Astrocyte (in vitro differentiated cells and primary cell): ENCODE measurements at places on chromosomes 1 and 21. TPM values are rescaled to one million over a fixed set of nuclear protein-coding genes. Genes with fewer than 3 reads are reported as not detected.

Gene CDC42
- 346 and 366 TPM in 2 replicates for total RNA-seq

DNA sequence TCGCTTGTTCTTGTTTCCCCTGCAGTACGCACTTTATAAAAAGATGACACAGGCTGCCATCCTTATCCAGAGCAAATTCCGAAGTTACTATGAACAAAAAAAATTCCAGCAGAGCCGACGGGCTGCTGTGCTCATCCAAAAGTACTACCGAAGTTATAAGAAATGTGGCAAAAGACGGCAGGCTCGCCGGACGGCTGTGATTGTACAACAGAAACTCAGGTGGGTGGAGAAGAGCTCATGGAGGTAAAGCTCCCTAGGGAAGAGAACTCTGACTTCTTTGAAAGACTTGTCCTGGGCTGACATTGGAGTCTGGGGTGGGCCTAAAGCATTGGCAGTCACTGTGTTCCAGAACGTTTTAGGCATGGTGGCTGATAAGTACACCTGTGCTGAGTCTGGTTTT, 19.9 kb upstream of the VAMP3 start:
- H3K4me1 ChIP-seq: peaks cover 5% of the 10 kb centered on the region
- H3K4me3 ChIP-seq: no peak overlapping the region
- H3K36me3 ChIP-seq: no peaks in the 10 kb centered on the region
- no peaks in the 10 kb centered on the region for H3K27me3 ChIP-seq
- DNase-seq: no peak

- no peak for DNase-seq
- no peak overlapping the region for H3K4me3 ChIP-seq
- no peaks in the 10 kb centered on the region for H3K27me3 ChIP-seq
- no peaks in the 10 kb centered on the region for H3K4me1 ChIP-seq
- no peaks in the 10 kb centered on the region for H3K36me3 ChIP-seq
Observed at GRCh38 chr21:27802816-27803475, 836.1 kb upstream of the ADAMTS5 start.

GRCh38 chr1:54270543-54270942, 70.6 kb downstream of the MRPL37 start:
- peaks cover 42% of the 10 kb centered on the region for H3K4me1 ChIP-seq
- H3K27me3 ChIP-seq: no peaks in the 10 kb centered on the region
- DNase-seq: no peak
- no peaks in the 10 kb centered on the region for H3K36me3 ChIP-seq

Gene COL9A2
- 1.5 and 2.1 TPM in 2 replicates for total RNA-seq

DNA sequence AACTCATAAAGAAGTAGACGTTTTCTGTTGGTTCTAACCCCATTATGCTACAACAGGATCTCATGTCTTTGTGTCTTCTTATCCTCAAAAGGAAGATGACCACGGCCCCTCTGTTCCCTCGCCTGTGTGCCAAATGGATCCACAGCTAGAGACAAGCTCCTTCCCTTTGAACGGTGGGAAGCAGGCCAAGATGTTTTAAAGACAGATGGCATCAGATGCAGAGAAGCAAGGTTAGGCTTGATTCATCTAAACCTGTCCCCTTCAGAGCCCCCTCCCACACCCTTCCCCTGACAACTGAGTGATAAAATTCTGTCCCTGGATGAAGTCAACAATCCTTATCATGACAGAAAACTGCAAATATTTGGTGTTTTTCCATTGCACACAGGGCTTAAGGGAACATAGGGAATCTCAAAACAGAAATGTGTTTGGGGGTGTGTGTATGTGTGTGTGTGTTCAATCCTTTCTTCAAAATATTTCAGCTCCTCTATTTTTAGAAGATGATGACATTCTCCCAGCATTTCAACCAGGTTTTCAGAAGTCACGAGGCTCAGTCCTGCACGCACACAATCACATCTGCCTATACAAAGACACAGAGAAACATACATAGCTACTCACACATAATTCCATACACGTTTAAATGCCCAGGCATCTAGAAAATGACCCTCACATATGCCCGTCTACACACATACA, 27.8 kb upstream of the FMOD start:
- DNase-seq: no peak
- no peak overlapping the region for H3K27ac ChIP-seq
- no peaks in the 10 kb centered on the region for H3K4me1 ChIP-seq
- no peak overlapping the region for H3K4me3 ChIP-seq
- peaks cover 17% of the 10 kb centered on the region for H3K27me3 ChIP-seq

- no peaks in the 10 kb centered on the region for H3K36me3 ChIP-seq
- H3K4me3 ChIP-seq: peak overlapping the region; percentile 93
- peak; percentile 36 for DNase-seq
- peak overlapping the region; percentile 98 for H3K27ac ChIP-seq
- no peaks in the 10 kb centered on the region for H3K27me3 ChIP-seq
Observed at GRCh38 chr21:37367703-37368540, 1.3 kb downstream of the DYRK1A start.

GRCh38 chr1:161069731-161070270, at the start of gene ARHGAP30:
Gene ARHGAP30, minus strand, starts transcription at chr1:161069891. Its CDS starts 267 bp downstream, at chr1:161069624.
- no peaks in the 10 kb centered on the region for H3K4me1 ChIP-seq
- H3K27ac ChIP-seq: no peak within 1 kb of the TSS
- H3K4me3 ChIP-seq: no peak within 1 kb of the TSS

DNA sequence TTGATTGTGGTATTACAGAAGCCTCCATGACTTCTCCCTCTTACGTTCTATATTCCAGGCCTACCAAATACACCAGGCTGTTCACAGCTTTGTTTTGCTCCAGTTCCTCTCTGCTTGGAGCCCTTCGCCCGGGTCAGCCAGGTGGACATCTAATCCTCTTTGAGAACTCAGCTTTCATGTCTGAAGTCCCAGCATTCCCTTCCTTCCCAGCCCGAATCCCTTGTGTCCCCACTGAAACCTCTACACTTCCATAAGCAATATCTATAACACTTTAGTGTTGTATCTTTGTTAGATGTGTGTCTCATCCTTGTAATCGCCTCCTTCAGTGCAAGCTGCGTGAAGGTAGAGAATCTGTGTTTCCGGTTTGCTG, 1.9 kb downstream of the RNF11 start:
- H3K4me1 ChIP-seq: peaks cover 19% of the 10 kb centered on the region
- H3K36me3 ChIP-seq: no peaks in the 10 kb centered on the region
- DNase-seq: no peak

GRCh38 chr1:103489935-103490334, 35.6 kb upstream of the RNPC3 start:
- no peaks in the 10 kb centered on the region for H3K4me1 ChIP-seq
- H3K4me3 ChIP-seq: no peak overlapping the region
- DNase-seq: peak; percentile 49
- no peak overlapping the region for H3K27ac ChIP-seq
- H3K27me3 ChIP-seq: no peaks in the 10 kb centered on the region
- no peaks in the 10 kb centered on the region for H3K36me3 ChIP-seq

- H3K4me3 ChIP-seq: no peak overlapping the region
- no peaks in the 10 kb centered on the region for H3K27me3 ChIP-seq
- no peaks in the 10 kb centered on the region for H3K4me1 ChIP-seq
- H3K27ac ChIP-seq: no peak overlapping the region
- no peak for DNase-seq
- peaks cover 16% of the 10 kb centered on the region for H3K36me3 ChIP-seq
Observed at GRCh38 chr1:46020010-46020409, 112.4 kb downstream of the PIK3R3 start.

GRCh38 chr1:73736125-73736524, 461.9 kb downstream of the LRRIQ3 start:
- no peaks in the 10 kb centered on the region for H3K27me3 ChIP-seq
- no peaks in the 10 kb centered on the region for H3K4me1 ChIP-seq
- no peak overlapping the region for H3K4me3 ChIP-seq
- H3K36me3 ChIP-seq: no peaks in the 10 kb centered on the region
- no peak overlapping the region for H3K27ac ChIP-seq

DNA sequence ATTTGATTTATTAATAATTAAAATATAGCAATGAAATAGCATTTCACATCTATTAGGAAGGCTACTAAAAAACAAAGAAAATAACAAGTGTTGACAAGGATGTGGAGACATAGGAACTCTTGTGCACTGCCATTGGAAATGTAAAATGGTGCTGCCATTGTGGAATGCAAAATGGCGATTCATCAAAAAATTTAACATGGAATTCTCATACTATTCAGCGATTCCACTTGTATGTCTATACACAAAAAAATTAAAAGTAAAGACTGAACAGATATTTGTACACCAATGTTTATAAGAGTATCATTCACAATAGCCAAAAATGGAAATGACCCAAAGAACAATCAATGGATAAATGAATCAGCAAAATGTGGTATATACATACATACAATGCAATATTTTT, 101.3 kb upstream of the S1PR1 start:
- no peaks in the 10 kb centered on the region for H3K36me3 ChIP-seq
- DNase-seq: no peak
- no peak overlapping the region for H3K4me3 ChIP-seq
- peaks cover 8% of the 10 kb centered on the region for H3K4me1 ChIP-seq

GRCh38 chr1:98921817-98922216, 82.8 kb downstream of the PLPPR5 start:
- H3K4me1 ChIP-seq: peaks cover 4% of the 10 kb centered on the region
- H3K27me3 ChIP-seq: no peaks in the 10 kb centered on the region
- H3K4me3 ChIP-seq: no peak overlapping the region
- no peaks in the 10 kb centered on the region for H3K36me3 ChIP-seq
- DNase-seq: no peak
- no peak overlapping the region for H3K27ac ChIP-seq

Gene RRP1B
- total RNA-seq: 31.7 and 34.0 TPM in 2 replicates

- DNase-seq: peak; percentile 18
- no peak overlapping the region for H3K4me3 ChIP-seq
- no peak overlapping the region for H3K27ac ChIP-seq
- no peaks in the 10 kb centered on the region for H3K4me1 ChIP-seq
- no peaks in the 10 kb centered on the region for H3K27me3 ChIP-seq
- no peaks in the 10 kb centered on the region for H3K36me3 ChIP-seq
Observed at GRCh38 chr21:14361958-14362357, 21.0 kb downstream of the HSPA13 start.

GRCh38 chr21:37593015-37593414, 226.4 kb downstream of the DYRK1A start:
- no peaks in the 10 kb centered on the region for H3K4me1 ChIP-seq
- no peaks in the 10 kb centered on the region for H3K27me3 ChIP-seq
- H3K4me3 ChIP-seq: no peak overlapping the region
- H3K27ac ChIP-seq: no peak overlapping the region
- no peaks in the 10 kb centered on the region for H3K36me3 ChIP-seq
- no peak for DNase-seq

- H3K4me3 ChIP-seq: no peak overlapping the region
- H3K27ac ChIP-seq: no peak overlapping the region
- H3K27me3 ChIP-seq: peaks cover 20% of the 10 kb centered on the region
- H3K36me3 ChIP-seq: no peaks in the 10 kb centered on the region
- no peak for DNase-seq
Observed at GRCh38 chr1:62184336-62184735, 10.3 kb upstream of the L1TD1 start.

Gene KRTAP10-9
- not detected in 2 replicates for total RNA-seq

DNA sequence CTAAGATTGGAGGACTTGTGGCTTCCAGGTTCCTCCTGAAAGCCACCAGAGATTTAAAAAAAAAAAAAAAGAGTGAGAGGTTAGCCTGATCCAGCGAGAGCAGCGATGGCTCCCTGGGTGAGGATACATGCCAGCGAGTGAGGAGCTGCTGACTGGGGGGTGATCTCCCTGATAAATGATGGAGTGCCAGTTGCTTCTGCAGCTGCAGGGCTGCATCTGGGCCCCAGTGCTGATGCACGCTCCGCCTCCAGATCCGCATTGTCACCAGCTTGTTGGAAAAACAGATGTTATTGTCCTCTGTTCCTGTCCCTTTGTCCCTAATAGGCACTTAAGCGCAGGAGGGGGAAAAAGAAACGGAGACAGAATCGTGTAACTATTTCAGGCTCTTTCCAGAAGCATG, 28.6 kb downstream of the UBIAD1 start:
- peaks cover 2% of the 10 kb centered on the region for H3K27me3 ChIP-seq
- H3K27ac ChIP-seq: no peak overlapping the region
- no peak for DNase-seq
- H3K36me3 ChIP-seq: no peaks in the 10 kb centered on the region
- no peak overlapping the region for H3K4me3 ChIP-seq
- no peaks in the 10 kb centered on the region for H3K4me1 ChIP-seq

DNA sequence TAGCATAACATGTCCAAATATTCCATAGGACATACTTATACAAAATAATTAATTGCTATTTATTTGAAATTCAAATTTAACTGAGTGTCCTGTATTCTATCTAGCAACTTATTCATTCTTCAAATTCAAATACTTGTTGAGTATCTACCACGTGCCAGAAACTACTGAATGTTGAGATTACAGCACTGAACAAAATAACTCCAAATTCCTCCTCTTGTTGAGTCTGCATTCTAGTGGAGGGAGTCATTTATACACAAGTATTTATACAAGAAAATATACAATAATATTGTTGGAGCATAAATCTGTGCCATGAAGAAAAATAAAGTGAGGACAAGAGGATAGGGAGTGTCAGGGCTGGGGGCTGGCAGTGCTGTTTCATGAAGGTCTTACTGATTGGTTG, 43.7 kb upstream of the CDC42BPA start:
- H3K36me3 ChIP-seq: no peaks in the 10 kb centered on the region
- H3K27me3 ChIP-seq: no peaks in the 10 kb centered on the region
- H3K4me1 ChIP-seq: peaks cover 10% of the 10 kb centered on the region
- no peak overlapping the region for H3K27ac ChIP-seq
- DNase-seq: no peak

DNA sequence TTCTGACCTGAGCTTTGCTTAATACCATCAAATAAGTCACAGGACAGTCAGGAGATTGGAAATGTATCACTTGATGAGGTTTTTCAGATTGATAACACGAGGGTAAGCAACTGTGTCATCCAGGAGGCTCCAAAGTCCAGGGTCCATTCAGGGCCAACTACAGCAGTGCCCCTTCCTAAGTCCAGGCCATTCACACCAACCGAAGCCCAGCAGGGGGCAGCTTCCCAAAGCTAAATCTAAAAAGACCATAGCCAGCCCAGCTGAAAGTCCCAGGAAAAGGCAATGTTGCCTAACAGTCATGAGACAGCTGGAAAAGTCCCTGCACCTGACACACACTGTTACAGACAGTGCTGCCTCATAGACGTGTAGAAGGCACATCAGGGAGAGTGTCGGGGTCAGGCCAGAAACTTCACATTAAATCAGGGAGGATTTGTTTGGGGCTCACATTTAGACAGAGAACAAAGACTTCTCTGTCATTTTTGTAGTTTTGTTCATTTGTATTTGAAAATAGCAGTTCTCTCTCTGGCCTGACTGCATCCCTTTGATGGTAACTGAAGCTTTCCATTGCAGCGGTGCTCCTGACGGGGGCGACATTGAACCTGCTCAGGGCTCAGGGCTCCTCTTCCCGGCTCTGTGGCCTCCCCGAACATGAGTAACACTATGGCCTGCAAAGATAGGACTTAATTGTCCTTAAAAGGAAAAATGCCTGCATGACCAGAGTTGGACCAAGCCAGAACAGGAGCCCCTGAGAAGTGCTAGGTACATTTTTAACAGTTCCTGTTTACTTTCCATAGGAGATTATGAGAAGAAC, 200.4 kb downstream of the NRIP1 start:
- no peaks in the 10 kb centered on the region for H3K27me3 ChIP-seq
- no peak overlapping the region for H3K27ac ChIP-seq
- no peaks in the 10 kb centered on the region for H3K36me3 ChIP-seq
- no peak overlapping the region for H3K4me3 ChIP-seq
